ENCODE measurements at places on chromosomes 3 and 15.

DNA sequence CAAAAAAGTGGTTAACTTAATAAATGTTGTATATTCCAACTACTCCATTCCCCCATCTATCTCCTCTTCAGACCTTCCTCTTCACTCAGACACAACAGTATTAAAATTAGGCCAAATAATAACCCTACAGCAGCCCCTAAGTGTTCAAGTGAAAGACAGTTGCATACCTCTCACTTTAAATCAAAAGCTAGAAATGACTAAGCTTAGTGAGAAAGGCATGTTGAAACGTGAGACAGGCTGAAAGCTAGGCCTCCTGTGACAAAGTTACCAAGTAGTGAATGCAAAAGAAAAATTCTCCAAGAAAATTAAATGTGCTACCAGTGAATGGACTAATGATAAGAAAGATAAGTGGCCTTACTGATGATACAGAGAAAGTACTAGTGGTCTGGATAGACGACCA, 71.7 kb downstream of the ANKRD28 start:
- DNase-seq, result no peak

- DNase-seq, result no peak
Measured at GRCh38 chr15:68582236-68582635, 3.4 kb downstream of the CORO2B start.

- DNase-seq, result no peak
Measured at GRCh38 chr3:3065876-3066275, 44.3 kb downstream of the IL5RA start.

DNA sequence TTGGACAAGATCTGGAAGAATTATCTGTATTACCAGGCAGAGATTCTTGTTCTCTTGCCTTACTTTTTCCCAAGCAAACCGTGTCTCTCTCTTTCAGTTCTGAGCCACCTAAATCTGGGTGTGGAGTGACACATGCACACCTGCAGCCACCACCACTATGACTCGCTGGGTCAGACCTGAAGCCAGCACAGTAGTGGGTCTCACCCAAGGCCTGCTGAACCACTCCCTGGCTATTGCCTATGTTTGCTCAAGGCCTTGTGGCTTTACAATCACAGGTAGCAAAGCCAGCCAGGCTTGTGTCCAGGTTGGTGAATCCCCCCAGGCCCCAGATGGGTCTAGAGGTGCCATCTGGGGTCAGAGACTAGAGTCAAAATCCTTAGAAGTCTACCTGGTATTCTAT, 28.7 kb upstream of the COPB2 start:
- DNase-seq, result no peak

GRCh38 chr15:88255484-88256278, 858 bp downstream of the NTRK3 start:
- DNase-seq, result no peak

- no peak for DNase-seq
Measured at GRCh38 chr3:25252291-25252690, 175.8 kb upstream of the RARB start.

- no peak for DNase-seq
Measured at GRCh38 chr3:129398803-129399144, 29.7 kb downstream of the EFCAB12 start.

- DNase-seq, result no peak
Measured at GRCh38 chr3:99683465-99683864, 45.1 kb downstream of the COL8A1 start.

GRCh38 chr3:193662757-193663322, 69.8 kb downstream of the OPA1 start:
- DNase-seq, result peak; percentile 51

- DNase-seq, result no peak
Measured at GRCh38 chr3:172559020-172559419, 35.8 kb upstream of the TNFSF10 start.

- DNase-seq, result no peak
Measured at GRCh38 chr3:8765528-8765927, 3.9 kb downstream of the OXTR start.
